ELR (cell line): ENCODE measurements at places on chromosomes 1 and 21.

DNA sequence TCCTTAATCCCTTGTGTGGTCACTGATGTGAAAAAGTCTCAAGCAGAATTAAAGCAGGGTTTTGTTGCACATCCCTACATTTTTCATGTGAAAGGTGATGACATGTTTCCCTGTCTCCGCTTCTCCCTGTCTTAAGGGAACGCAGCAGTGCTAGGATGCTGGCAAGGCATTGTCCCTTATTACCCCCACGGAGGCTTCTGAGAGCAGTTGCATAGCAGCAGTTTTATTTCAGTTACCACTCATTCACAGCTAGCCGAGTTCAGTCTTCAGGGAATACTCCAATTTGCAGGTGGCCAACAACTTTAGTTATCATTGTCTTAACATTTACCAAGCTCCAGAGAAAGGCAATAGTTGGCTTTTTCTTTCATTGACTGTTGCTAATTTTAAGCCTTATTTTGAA lies 89.1 kb downstream of the CLEC20A start:
- DNase-seq: no peak

GRCh38 chr1:185681034-185681633 lies 53.1 kb upstream of the HMCN1 start:
- DNase-seq: peak; percentile 70

DNA sequence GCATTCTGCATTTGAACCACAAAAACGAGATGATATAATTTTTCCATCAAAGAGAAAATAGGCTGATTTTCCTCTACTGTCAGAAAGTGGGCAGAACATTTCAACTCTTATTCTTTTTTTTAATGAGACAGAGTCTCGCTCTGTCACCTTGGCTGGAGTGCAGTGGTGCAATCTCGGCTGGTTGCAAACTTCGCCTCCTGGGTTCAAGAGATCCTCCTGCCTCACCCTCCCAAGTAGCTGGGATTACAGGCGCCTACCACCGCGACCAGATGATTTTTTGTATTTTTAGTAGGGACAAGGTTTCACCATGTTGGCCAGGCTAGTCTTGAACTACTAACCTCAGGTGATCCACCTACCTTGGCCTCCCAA lies 11.6 kb downstream of the DSTYK start:
- DNase-seq: no peak

DNA sequence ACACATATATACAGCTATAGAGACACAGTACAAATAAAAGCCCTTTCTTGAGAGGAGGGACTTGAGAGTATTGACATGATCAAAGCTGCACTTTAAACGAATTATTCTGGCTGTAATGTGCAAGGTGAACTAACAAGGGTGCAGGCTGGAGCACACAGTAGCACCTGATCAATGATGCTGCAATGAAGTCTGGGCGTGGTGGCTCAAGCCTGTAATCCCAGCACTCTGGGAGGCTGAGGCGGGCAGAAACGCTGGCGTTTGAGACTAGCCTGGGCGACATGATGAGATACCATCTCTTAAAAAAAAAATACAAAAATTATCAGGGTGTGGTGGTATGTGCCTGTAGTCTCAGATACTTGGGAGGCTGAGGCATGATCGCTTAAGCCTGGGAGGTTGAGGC lies 14.1 kb upstream of the CTH start:
- no peak for DNase-seq

GRCh38 chr21:36149788-36150711 lies 6.6 kb upstream of the DOP1B start:
- DNase-seq: no peak

DNA sequence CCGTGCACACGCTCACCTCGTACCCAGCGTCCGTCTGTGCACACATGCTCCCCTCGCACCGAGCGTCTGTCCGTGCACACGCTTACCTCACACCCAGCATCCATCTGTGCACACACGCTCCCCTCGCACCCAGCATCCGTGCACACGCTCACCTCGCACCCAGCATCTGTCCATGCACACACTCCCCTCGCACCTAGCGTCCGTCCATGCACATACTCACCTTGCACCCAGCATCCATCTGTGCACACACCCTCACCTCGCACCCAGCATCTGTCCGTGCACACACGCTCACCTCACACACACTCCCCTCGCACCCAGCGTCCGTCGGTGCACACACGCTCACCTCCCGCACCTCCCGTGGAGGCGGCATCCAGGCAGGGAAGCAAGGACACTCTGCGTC lies 24.4 kb upstream of the COL18A1 start:
- DNase-seq: no peak

- no peak for DNase-seq
These were observed 5.3 kb downstream of the SSU72 start for GRCh38 chr1:1569341-1569740.

DNA sequence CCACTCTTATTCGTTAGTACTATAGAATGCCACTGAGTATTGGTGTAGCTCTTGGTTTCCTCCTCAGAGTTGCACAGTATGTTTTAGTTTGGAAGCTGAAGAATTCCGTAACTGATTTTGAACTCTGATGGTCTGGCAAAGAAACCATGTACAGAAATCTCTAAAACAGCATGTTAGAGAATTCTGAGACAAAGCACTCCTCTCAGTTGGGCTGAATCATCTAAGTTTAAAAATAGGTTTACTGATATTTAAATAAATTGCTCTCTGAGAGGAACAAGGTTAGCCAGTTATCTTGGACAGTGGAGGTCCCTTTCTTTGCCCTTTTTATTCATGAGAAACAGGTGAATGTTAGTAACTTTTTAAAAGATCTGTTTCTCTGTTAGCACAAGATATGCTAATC lies 43.8 kb downstream of the NCF2 start:
- no peak for DNase-seq

DNA sequence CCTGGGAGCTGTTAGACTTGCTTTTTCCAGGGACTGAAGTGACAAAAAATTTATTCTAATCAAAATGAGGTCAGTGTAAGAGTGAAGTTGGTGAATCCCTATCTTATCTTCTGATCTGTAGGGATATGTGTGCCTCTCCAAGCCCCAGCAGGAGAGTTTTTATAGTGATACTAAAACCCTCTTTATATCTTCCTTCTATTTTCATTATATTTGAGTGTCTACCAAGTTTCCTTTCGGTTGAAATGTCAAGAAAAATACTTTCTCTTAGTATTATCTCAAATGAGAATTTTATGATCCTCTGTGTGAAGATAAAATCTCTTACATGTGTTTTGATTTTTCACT lies 18.9 kb downstream of the C1orf21 start:
- DNase-seq: no peak

DNA sequence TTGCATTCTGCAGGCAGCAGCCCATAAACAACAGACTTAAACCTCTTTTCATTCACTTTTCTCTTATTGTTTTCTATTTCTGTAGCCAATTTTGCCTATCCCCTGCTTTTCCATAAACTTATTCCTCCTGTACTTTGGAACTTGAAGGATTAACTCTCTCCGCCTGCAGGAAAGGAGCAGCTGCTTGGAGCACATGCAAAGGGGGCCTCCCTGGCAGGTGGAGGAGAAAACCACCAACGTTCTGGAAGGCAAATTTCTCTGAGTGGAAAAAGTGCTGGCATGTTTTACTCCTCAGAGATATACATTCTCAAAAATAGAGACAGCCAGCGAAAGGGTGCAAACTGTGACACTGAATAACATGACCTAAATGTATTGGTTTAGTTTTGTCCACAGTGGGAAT lies 33.6 kb downstream of the RGS21 start:
- no peak for DNase-seq

- peak; percentile 73 for DNase-seq
These were observed 2.7 kb downstream of the DIO1 start for GRCh38 chr1:53896635-53897229.
